ENCODE measurements at places on chromosomes 7 and 10.
A peak's percentile ranks its signal among the peaks of the same experiment; 100 is the strongest.

DNA sequence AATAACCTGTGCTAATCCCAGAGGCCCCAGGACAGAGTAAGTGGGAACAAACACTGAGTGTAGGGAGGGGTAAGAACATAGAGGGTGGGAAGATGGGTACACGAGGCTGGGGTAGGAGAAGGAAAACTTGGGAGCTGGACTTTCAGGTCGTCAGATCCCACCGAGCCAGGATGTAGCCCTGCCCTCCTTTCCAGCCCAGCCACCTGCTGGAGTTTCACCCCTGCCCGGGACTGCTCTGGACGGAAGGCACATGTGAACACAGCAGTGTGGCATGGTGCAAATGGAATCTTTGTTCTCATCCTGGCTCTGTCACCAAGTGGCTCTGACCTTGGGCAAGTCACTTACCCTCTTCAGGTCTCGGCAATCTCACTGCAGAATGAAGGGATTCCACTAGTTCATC is 52.8 kb downstream of the PODXL start:
- DNase-seq: no peak

DNA sequence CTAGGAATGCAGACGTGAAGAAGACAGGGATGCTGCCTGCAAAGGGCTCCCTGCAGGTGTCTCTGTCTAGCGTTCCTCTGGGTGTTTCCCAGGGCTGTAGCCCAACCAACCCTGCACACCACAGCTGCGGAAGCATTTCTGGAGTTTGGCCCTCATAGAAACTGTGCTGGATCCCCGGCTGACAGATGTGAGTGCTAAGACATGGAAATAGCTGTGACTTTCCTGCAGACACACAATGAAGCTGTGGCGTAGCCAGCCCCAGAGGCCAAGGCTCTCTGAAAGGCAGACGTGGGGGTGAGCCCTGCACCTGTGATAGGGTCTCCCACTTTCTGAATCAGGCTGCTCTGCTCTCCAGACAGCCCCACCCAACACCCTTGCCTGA is 44.8 kb downstream of the ADCYAP1R1 start:
- no peak for DNase-seq

GRCh38 chr10:14500172-14500765 is 169.5 kb upstream of the FRMD4A start:
- no peak for DNase-seq

DNA sequence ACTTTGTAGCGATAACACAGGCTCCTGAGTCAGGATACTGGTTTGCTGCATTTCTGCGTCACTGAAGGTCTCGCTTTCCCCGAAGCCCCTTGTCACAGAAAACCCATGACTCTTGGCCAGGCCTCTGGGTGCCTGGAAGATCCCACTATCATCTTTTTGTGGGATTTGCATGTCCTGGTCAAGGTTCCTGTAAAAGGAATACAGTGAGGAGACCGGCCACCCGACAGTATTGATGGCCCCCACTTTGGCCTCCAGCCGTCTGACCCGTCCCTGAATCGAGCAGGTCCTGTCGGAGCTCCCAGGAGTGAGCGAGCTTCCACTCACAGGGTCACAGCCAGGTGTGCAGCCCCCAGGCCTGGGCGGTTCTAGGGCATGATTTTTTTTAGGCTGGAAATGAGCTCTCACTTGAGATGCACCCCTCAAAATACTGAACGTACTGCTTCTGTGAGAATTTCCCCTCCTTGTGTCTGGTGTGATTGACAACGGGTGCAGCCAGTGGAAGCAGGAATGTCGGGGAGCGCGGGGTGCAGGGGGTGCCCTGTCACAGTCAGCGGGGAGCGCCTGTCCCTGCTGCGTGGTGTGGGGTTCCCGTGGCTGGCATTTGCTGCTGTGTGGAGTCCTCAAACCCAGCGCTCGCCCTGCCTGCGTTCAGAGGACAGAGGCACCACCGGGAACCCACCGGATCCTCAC is 75.8 kb downstream of the DNAJB6 start:
- no peak for DNase-seq

- no peak for DNase-seq
Observed at GRCh38 chr7:135430626-135431025, 79.3 kb downstream of the CNOT4 start.

DNA sequence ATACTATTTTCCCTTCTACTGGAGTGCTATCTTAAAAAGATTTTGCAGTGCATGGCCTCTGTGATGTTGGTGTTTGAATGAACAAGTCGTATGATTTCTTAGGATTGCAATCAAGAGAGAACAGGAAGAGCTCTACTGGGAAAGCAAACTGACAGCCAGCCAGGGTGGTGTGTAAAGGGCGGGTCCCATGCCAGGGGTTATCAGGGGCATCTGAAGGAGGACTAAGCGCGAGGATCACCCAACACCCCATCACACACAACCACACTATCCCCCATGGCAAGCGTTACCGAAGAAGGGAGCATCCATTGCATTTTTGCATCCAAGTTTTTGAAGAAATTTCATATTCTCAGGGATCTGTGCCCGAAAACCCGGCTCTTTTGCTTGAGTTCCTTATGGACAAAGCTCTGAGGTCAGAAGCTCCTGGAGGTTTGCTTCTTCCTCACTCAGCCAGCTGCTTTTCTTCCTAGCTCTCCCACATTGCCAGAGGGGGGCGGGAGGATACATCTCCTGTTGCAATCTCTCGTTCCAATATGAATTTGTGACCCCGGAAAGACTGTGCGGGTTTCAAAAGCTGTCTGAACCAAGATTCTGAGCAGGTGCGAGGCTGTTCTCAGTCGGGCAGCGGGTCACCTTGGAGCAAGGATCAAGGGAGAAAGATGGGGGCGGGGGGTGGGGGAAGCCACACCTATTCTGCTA is 5.2 kb downstream of the NEUROD6 start:
- peak; percentile 40 for DNase-seq

DNA sequence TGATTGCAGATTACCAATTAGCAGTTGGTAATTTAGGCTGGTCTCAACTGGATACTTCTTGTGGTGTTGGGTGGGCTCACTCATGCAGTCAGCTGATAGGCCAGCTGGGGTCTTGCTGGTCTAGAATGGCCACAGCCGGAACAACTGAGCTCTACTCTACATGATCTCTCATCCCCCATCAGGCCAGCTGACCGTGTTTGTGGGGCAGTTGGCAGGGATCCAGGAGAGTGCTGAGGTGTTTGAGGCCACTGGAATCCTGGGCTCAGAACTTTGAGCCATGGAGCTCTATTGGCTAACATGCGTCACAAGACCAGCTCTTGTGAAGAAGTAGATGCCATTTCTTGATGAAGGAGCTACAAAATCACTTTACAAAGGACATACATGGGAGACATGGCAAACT is 242.4 kb downstream of the GFRA1 start:
- DNase-seq: no peak

DNA sequence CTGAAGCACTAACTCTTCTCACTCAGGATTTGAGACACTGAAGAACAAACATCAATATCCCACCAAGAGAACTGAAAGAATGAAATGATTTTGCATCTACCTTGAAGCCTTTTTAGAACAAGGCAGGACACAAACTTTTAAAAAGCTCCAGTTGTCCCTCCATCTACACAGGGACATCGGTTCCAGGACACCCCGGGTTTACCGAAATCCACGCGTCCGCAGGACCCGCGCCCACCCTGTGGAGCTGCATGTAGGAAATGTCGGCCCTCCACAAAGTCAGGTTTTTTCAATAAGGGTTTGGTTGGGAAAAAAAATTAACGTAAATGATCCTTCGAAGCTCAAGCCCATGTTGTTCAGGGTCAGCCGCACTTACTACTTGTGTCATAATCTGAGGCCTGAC is 94.0 kb downstream of the DIP2C start:
- DNase-seq: no peak

GRCh38 chr10:15347150-15347549 is 23.9 kb downstream of the FAM171A1 start:
- DNase-seq: no peak

DNA sequence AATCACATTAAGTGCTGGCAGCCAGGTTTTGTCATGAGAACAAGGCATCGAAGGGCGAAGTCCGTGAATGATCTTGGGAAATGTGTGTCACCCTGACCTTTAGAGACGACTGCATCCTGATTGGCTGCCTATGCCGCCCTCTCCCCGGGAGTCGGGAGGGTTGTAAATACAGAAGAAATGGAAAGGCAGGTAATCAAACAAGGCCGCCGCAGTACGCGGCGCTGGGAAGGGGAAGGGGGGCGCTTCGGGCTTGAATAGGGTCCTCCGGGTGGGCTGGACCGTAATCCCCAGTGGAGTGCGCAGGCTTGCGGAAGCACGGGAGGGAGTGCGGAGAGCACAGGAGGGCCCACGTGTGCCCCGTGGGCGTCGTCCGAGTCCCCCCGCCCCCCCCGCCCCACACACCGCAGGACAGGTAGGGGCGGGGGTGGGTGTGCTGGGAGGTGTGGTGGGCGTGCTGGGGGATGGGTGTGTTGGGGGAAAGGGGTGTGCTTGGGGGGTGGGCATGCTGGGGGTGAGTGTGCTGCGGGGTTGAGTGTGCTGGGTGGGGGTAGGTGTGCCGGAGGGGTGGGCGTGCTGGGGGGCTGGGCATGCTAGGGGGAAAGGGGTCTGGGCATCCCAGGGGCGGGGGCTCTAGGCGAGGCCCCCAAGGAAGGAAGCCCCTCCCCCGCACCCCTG is 169.4 kb downstream of the ARHGAP12 start:
- DNase-seq: peak; percentile 53

DNA sequence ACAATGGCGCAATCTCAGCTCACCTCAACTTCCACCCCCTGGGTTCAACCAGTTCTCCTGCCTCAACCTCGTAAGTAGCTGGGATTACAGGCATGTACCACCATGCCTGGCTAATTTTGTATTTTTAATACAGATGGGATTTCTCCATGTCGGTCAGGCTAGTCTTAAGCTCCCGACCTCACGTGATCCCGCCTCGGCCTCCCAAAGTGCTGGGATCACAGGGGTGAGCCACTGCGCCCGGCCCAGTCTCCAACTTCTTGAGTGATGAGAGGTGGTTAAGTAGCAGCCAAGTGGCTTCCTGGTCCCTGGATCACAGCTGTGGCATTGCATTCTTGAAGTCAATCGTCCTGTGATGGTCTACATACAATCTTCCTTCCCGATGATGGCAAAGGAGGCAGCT is 46.1 kb upstream of the NFE2L3 start:
- DNase-seq: no peak

- DNase-seq: no peak
Observed at GRCh38 chr10:118290471-118290995, 51.6 kb downstream of the FAM204A start.

DNA sequence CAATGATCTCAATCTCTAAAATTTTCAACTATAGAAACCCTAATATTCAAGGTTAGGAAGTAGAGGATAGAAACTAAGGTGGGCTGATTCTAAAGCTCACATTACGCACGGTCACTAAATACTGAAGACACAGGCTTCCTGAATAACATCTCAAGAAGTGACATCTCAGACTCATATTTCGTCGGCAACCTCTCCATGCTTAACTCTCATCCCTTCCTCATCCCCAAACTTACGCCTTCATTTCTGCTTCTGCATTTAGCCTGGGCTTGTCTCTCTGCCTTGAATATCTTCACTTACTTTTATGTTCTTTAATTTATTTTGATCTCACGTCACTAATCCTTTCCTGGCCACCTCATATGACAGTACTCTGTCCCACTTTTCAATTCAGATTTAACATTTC is 9.2 kb downstream of the PGAM1 start:
- DNase-seq: no peak

GRCh38 chr10:25026463-25026862 is 10.1 kb downstream of the THNSL1 start:
- no peak for DNase-seq

DNA sequence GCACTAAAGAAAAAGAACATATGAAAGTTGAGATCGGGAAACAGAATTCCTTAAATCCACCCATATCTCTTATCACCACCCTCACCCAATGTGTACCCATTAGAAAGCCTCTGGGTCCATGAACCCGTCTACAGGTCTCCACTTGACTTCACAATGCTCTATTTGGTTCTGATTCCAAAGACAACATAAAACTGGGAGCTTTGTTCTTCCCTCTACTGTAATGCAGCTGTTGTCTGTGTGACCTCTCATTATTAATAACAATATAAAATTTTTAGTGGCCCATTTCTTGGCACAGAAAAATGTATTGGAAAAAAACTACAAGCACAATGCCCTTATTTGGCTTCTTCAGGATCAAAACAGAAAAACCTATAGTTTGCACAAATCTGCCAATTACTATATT is 30.0 kb downstream of the DOCK4 start:
- DNase-seq: no peak

DNA sequence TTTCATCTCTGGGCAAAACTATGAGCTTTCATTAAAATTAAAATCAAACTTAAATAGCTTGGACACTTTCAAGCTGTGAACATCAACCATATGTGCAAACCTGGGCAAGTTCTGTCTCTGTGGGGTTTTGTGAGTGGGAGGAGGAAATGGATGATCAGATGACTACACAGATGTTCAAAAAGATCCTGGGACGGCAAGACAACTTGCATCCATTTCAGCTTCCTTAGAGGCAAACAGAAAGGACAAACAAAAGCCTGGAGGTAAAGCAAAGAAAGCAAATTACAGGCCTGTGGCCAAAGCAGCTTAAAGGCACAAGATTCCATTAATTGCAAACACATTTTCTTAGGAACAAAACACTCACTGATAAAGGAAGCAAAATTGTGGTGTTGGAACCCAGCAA is 222.2 kb downstream of the NEBL start:
- no peak for DNase-seq

DNA sequence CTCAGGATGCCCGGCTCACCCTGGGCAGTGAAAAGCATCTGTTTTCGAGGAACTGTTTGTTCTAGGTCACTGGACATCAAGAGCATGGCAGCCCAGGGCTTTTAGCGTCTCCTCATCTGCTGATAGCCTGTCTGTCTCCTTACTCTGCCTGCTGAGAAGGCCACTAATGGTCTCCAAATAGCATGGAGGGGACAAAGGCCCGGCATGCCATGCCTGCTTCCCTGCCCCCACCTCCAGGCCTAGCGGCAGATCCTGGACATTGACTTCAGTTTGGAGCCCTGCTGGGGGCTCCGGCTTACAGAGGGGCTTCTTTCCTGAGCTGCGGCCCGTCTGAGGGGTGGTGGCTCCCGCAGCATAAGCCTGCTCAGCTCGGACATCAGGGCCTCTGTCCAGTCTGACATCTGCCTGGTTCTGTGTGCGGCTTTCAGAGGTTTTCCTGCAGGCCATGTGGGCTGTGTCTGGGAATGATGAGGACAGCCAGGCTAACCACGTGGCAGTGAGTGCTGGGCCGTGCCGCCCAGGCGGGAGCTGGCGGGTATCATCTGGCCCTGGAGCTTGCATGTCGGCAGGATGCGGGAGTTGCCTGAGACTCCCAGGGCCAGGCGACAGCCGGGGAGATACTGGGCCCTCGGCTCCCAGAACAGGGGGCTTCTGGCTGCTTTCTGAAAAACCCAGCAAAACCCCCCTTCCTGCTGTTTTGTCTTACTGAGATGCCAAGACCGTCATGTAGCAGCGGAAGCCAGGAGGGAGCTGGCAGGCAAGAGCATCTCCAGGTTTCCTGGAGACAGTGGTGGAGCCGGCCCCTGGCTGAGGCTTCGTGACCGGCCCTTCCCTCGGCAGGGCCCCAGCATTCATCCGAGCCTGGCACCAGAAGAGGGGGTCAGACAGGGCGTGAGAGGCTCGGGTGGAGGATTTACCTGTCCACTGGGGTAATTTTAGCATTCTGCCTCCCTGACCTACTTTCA is 9.2 kb downstream of the PFKFB3 start:
- peak; percentile 58 for DNase-seq

- DNase-seq: peak; percentile 42
Observed at GRCh38 chr10:92689663-92690210, at the start of gene HHEX. Gene HHEX (plus strand): TSS chr10:92689955. CDS start chr10:92689987, 32 bp downstream.

Measured in left hindlimb (tissue), 1 donor.